AML-193 (cell line): ENCODE measurements at places on chromosomes 3 and 15.

DNA sequence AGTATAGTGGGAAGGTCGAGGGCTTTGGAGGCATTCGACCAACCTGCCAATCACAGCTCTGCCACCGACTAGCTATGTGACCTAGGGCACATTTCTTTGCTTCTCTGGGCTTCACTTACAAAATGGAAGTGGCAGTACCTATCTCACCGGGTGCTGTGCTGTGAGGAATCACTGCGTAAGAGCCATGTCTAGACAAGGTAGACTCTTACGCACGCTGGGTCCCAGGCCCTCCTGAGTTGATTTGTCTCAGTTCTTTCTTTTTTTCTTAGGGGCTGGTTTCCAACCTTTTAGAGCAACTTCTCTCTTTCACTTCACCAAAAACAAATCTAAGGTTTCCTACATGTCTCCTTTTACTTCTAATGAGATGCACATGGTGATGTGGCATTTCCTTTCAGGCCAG is 18.8 kb downstream of the CA12 start:
- DNase-seq: no peak

DNA sequence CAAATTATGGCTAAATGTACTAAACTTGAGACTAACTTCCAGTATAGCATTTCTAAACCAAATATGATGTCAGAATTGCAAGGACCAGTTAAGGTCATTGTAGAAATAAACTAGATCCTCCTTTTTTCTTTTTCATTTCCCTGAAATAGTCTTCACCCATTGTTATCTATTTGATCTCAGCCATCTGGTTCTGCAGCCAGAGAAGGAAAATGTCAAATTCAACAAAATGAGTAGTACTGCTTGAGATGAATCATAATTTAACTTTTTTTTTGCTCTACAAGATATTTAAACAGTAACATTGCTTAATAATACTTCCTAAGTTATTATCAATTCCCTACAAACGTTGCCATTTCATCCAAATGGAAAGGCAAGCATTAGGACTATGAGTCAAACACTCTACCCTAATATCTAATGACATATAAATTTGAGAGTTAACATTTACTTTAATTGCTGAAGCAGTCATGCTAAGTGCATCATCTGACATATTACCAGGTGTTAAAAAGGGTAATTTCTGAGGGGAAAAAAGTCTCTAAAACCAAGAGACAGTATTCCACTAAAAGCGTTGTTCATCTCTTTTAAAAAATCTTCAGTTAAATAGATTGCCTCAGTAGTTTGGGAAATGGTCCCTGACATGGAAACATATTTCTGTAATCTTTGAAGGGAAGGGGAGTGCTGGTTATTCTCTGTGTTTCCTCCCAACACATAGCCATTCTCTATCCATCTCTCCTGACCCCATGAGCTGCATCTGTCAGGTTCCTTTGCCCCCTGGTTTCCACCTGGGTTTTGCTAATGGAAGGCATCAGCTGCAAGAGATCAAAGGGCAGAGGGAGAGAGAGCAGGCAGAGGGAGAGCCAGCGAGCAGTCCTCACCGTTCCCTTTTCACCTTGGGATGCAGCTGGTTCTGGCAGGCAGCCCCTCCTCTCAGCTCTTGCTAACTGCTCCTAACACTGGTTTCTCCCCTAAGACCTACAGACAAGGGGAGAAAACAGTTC is 138.5 kb downstream of the ARPP21 start:
- DNase-seq: no peak

GRCh38 chr3:69282181-69282580 is 103.7 kb downstream of the FRMD4B start:
- DNase-seq: no peak

DNA sequence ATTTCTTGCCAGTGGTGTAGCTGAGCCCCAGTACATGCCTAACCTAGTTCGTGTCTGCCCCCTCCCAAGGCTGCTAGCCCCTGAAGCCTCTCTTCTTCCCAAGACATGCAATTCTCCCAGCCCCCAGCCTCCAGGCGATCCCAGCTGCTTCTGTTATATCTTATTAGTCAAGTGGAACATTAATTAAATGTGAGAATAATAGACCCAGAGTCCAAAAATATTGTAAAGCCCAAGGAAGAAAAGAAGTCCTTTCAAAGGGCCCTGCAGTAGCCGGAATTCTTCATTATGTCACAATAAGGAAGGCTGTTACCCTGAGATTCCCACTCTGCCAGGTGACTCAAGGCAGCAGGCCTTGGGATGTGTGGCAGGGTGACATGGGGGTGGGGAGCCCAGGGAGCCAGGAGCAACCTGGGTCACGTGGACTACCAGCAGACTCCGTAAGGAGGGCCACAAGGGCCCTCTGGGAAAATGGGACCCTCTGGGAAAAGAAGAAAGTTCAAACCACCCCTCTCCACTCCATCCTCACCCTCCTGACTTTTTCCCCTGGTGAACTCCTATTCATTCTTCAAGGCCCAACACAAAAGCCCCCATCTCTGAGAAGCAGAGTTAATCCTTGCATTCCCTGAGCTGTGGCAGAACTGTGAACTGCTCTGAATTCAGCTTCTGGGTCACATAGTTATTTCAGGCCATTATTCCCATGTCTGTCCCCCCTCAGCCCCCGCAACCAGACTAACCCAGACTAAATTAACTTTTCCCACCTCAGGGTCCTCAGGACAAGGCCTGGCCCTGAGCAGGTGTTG is 21.8 kb upstream of the TRH start:
- DNase-seq: no peak
